Nucleus accumbens (tissue), 56 donors: ENCODE measurements at places on chromosomes 1 and 21.

DNA sequence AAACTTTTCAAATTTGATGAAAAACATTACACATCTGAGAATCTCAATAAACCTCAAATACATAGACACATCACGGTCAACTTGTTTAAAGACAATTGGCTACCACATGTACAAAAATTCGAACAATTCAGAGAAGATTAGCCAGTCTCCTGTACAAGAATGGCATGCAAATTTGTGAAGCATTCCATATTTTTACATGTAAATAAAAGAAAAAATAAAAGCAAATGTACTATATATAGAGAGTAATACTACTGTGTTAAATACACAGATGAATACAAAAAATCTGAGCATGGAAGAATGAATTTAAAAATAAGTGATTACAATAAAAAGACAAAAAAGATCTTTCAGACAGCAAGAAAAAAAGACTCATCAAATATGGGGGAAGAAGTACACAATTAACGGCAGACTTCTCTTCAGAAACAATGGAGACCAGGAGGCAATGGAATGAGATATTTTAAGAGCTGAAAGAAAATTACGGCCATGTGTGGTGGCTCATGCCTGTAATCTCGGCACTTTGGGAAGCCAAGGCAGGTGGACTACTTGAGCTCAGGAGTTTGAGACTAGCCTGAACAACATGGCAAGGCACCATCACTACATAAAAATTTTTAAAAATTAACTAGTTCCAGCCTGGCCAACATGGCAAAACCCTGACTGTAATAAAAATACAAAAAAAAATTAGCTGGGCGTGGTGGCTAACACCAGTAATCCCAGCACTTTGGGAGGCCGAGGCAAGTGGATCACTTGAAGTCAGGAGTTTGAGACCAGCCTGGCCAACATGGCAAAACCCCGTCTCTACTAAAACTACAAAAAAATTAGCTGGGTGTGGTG, 23.2 kb downstream of the HAX1 start:
- DNase-seq, result no peak

GRCh38 chr21:38333301-38334272, 76.8 kb downstream of the KCNJ15 start:
- DNase-seq, result no peak

DNA sequence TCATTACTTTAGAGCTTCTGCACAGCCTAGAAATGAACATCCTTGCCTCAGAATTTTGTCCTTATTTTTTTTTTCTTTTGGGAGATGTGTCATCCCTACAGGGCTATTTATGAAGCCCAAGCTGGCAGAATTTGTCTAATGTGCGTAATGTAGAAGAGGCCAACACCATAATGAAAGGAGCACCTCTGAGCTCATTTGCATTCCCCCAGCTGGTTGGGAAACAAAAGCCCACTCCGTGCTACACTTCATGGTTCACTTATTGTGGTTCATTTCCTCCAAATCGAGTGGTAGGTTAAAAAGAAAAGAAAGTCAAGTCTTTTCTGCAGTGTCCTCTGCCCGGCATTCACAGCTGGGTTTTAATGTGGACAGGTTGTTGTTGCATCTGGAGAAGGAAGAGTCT, 73.5 kb downstream of the KAZN start:
- no peak for DNase-seq

DNA sequence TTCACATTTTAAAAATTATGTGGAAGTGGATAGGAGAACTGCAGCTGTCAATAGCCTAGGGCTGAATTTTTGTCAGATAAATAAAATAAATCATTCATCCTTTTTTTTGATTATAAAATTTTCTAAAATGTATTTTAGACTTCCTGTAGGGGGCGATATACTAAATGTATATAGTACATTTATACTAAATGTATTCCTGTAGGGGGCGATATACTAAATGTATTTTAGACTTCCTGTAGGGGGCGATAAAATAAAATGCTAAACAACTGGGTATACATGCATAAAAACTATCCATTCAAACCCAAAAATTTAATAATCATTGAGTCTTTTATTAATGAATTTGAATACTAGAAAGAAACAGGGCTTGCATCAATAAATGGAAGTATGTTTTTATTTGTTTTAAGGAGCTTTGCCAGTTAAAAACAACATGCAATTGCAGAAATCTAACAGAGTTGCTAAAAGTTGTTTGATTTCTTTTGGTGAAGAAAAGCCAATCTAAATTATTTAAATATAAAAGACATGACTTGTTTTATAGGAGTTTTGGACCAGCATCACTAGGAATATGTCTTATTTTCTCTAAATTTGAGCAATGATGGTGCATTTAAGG, 31.4 kb downstream of the CLCA1 start:
- DNase-seq, result no peak

DNA sequence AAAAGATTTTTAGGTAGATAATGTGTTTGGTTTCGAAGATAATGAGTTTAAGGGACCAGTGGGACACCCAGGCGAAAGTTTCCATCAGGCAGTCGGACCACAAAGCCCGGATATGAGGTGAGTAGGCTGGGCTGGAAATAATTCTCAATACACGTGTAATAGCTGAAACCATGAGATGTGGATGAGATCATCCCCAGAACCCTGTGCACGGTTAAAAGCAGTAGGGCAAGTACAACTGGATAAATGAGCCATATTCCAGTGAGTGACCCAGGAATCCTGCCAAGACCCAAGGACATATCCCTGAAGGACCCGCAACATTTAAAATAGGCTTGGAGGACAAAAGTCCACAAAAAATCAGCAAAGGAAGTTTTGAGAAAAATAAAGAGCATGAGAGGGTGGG, 21.5 kb upstream of the NHLH2 start:
- no peak for DNase-seq

DNA sequence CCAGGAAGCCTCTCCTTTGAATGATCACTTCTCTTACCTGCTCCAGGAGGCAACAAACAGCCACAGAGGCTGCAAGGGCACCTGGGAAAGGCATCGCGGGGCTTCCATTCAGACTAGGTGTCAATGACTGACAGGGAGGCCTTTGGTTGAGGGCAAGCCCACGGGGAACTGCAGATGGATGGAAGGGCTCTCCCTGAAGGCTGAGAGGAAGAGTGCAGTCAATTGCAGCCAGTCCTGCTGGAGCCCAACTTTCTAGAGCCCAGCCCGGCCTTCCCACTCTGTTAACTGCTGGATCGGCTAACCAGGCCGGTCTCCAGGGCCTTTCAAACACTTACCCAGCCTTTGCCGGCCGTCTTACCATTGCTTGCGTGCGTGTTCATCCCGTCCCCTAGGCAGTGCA, 89.3 kb downstream of the LACTBL1 start:
- no peak for DNase-seq

DNA sequence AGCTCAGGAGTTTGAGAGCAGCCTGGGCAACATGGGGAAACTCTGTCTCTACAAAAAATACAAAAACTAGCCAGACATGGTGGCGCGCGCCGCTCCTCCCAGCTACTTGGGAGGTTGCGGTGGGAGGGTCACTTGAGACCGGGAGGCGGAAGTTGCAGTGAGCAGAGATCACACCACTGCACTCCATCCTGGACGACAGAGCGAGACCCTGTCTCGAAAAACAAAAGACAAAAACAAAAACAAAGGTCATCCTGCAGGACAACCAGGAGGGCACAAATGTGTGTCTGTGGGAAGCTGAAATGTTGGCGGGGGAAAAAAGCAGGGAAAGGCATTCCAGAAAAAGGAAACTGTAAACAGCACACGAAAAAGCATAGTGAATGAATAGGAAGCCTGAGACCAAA, 104.1 kb upstream of the HNRNPU start:
- no peak for DNase-seq

GRCh38 chr1:212447478-212447877, 14.8 kb downstream of the NENF start:
- DNase-seq, result no peak

GRCh38 chr1:14848625-14849024, 250.1 kb downstream of the KAZN start:
- no peak for DNase-seq

DNA sequence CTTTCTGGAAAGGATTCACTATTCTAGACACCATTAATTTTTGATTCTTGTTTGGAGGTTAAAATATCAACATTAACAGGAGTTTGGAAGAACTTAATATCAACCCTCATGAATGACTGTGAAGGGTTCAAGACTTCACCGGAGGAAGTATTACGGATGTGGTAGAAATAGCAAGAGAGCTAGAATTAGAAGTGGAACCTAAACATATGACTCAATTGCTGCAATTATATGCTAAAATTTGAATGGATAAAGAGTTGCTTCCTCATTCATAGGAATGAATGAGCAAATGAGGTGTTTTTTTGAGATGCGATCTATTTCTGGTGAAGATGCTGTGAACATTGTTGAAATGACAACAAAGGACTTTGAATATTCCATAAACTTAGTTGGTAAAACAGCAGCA, 77.9 kb upstream of the TNFSF4 start:
- no peak for DNase-seq

DNA sequence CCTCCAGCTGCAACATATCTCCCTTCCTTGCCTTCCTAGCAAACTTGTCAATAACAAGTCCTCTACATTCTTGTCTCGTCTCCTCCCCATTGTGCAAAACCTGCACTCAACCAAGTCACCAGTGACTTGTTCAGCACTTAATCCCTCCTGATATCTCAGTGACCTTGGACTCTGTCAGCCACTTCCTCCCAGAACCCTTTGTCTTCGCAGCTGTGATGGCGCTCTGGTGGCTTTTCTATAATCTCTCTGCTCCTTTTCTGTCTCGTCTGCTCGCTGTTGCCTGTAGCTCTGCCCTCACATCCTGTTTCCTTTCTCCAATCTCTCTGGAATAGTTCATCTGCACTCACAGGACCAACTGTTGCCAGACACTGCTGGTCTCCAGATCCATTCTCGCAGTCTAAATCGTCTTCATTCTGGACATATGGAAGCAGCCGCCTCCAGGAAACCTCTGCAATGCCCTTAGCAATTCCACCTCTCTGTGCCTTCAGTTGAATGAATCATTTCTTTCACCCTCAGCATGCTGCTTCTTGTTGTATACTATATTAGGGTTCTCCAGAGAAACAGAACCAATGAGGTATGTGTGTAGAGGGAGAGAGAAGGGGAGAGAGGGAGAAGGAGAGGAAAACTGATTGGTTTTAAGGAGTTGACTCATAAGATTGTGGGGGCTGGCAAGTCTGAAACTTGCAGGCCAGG, 17.4 kb upstream of the IFNAR2 start:
- DNase-seq, result no peak

GRCh38 chr1:108570998-108571401, 11.1 kb downstream of the EEIG2 start:
- DNase-seq, result no peak
